ENCODE measurements at places on chromosomes 7 and 10.
A peak's percentile ranks its signal among the peaks of the same experiment; 100 is the strongest.

DNA sequence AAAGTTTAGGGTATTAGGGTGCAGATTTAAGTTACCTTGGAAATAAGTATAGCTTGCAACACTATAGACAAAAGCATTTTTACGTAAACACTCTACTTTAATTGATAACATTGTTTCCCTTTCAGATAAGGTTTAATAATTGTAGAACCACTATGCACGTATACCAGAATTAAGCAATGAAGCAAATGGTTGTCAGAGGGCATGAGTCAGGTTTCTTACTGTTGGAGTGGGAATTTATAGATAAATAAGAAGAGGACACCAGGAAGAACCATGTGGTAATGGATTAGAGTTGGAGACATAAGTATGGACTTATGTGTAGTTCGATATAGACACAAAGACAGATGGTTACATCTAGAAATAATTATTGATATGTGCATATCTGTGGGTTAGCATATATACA is 355.6 kb downstream of the ETV1 start:
- DNase-seq: peak; percentile 51

DNA sequence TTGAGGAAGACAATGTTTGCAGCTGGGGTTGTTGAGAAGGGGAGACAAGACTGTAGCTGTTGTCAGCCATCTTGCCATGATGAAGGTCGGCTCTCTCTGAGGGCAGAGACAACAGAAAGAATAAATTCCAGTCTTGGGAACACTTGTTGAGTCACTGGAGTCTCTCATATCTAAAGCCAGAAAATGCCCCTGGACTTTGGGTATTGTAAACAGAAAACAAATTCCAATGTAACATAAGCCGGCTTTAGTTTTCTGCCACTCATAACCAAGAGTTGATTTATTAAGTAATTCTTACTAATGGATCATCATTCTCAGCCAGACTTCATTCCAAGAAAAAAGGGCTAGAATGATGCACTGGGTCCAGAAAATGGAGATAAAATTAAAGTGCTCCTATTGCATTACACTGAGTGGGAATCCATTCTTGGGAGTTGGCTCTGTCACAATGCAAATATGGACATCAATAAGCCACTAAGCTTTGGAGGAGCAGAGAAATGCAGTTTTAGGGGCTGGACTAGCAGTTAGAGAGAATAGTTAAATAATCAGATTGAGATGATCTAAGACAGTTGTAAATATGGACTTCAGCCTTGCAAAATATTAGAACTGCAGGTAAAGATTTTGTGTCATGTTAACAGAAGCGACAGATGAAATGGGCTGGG is 78.9 kb downstream of the ADAM12 start:
- no peak for DNase-seq

DNA sequence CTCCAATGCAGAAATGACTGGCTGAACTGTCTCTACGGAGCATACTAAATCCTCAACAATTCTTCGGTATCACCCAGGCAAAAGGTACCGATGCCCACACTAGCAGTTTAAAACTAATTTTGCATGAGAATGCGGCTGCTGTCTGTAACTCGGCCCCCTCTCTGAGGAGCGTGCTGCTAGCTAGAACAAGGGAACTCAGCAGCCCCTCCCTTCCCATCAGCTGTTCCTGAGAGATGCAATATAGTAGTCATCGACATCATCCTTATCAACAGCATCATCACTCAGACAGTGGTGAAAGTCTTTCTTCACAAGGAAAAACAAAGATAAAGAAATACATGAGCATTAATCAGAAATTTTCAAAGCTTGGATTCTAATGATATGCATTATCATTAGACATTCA is 189.1 kb upstream of the FRMD4A start:
- no peak for DNase-seq

- DNase-seq: no peak
These were observed 26.5 kb upstream of the SPOCK2 start for GRCh38 chr10:72114706-72115450.

- DNase-seq: peak; percentile 33
These were observed 333 bp downstream of the SMNDC1 start for GRCh38 chr10:110304394-110304779.

DNA sequence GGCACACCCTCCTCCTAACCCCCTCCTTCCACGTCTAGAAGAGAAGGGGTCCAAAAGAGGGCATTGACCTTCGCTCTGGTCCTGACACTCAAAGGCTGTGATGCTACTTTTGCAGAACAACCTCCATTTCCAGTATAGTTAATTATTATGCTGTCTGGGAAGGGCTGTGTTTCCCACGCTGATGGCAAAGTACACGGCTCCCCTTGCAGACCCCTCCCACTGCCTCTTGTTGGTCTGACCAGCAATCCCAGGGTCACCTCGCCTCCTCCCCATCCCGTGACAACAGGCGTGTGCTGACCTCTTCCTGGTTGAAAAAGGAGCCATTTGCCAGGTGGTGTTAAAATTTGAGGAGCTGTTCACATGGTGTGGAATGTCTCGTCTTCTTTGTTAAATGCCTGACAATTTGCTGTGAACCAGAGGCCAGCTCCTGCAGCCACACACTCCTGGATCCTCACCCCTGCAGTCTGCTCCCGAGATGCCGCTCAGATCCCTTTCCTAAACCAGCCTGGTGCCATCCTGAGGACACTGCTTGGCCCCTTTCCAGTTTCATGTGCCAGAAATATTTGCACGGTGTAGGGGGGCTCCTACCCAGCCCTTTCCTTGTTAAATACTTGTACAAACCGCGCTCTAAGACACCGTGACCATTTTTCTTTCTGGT is 321.7 kb downstream of the WDR37 start:
- no peak for DNase-seq

DNA sequence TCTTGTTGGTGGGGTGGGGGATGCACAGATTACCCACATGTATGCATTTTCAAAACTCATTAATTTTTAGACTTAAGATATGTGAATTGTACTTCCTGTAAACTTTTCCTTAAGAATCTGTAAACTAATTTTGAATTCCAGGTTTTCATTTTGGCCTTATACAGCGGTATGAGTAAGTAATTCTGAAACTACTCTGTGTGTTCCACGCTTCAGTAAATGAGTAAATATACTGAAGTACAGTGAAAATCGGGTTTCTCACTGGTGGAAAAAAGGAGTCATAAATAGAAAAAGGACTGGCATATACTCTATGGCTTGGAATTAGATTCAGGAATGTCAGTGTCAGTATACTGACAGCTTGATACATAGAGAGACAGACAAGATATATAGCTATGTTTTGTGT is 72.8 kb downstream of the CTTNBP2 start:
- no peak for DNase-seq

- peak; percentile 3 for DNase-seq
These were observed 29.3 kb downstream of the RBM48 start for GRCh38 chr7:92557808-92558362.

DNA sequence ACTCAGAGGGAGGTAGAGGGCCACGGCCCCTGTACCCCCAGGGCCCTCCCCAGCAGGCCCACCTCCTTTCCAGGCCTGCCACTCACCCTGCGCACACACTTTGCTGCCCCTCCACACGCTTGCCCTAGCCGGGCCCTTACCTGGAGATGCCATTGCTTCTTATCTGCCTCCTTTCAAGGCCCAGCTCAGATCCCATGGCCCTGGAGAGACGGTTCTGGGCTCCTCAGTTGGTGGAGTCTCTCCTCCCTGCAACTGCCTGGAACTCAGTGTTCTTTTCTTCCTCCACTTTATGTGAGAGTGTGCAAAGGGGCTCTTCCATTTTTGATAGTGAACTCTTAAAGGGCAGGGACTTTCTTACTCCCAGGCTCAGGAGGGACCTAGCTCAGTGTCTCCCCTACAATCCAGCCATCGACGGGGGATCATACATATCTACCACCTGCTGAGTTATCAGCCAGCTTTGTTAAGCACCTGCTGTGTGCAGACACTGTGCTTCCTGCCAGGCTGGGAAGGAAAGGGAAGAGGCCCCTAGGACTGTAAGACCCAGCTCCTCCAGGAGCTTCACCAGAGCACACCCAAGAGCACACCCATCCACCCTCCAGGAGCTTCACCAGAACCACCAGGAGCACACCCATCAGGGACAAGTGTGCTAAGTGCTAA is 89.3 kb upstream of the MACROH2A2 start:
- DNase-seq: no peak

- peak; percentile 29 for DNase-seq
These were observed 237.3 kb downstream of the DGKI start for GRCh38 chr7:137609500-137609899.

Data from cardiac fibroblast (primary cell).